ENCODE measurements at places on chromosomes 12 and 14.

DNA sequence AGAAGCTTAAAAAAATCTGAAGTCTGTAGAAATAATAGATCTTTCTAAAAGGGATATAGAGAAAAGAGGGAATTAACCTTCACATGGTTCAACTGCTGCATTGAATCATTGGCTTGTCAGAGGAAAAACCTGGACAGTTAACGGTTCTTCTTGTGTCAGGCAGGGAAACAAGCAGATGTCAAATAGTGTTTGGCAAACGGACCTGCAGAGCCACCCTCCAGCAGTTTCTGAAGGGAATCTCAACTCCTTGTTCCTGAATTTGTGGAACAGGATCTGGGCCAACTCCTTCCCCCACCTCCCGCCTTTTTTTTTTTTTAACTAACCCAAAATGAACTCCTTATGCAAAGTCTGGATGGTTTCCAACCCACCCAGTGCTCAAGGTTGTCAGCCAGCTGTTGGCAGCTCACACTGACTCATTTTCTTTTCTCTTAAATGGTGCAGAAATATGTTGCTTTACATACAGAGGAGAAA lies 187.3 kb downstream of the CAND1 start:
- DNase-seq = peak; percentile 8

DNA sequence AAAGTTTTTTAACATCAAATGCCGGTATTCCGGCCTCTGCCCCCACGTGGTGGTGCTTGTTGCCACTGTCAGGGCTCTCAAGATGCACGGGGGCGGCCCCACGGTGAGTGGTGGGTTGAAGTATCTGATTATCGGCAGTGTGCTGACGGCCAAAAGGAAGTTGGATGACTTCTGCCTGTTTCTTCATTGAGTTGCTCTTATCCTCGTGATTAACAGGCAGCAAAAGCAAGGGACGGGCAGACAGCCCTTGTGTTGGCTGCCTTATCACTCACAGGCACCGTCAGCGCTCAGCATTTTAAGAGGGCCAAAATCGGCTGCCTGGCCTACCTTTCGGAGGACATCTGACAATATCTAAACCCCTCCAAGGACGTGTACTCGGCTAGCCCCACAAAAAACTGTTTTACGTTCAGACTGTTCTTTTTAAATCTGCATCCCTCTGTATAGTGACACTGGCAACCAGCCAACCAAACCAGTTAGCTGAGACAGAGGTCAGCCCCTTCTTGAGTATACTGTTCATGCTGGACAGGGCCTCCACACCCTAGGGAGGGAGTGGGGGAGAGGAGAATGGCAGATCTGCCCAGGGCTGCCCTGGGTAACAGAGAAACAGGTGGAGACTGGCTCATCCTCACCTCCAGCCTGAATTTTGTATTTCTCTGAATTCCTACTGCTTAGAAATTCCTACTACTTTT lies 22.9 kb upstream of the AKAP5 start:
- DNase-seq = no peak

DNA sequence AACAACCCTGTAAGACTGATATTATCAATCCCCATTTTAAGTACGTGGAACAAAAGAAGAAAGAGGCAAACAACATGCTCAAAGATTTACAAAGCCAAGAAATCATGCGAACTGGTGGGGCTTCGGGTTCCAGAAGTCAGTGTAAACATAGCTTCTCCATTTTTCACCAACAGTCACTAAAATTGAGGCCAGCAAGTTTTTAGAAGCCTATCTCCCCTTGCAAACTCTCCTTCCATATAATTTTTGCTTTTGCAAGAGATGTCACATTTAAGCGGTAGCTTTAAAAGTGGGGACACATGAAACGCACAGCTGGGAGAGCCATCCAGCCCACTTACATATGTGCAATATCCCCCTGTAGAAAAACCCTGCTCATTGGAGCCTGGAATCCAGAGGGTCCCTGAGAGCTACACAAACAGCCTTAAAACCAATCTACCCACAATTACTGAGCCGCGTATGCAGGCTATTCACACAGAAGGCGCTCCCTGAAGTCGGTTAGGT lies 797 bp downstream of the SLC11A2 start:
- DNase-seq = peak; percentile 61

GRCh38 chr14:29529418-29529817 lies 398.2 kb downstream of the PRKD1 start:
- DNase-seq = no peak

DNA sequence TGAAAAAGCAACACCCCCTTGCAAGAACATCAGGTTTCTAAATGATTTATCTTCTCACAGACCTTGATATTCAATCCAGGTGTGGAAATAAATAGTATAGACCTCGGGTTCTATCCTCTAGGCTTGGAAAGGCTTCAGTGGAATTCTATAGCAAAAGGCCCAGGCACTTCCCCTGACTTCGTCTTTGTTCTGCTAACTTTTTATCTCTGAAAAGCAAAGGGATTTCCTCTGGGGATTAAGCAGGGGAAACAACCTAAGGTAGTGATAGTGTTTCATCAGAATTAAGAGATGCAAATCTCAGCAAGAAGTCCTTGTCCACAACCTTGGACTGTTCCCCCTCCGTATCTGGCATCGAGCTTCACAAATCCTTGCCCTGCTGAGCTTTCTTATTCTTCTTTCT lies 59.5 kb upstream of the DUSP6 start:
- DNase-seq = no peak

- DNase-seq = peak; percentile 31
Measured at GRCh38 chr12:31234955-31235867, 90.7 kb downstream of the SINHCAF start.

DNA sequence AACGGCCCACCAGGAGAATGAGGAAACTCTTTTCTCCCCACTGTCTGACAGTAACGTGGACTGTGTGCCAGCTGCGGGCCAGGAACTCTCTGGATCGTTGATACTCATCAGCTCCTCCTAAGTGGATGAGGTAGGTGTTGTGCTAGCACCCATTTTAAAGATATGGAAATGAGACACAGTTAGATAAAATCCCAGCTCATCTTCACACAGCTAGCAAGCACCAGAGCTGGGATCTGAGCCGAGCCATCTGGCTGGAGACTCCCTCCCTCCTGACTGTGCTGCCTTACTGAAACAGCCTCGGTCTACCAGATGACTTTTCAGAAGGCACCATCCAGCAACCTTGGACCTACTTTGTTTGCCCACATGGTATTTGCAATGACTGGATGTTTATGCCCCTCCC lies 49.2 kb downstream of the TMEM132D start:
- no peak for DNase-seq

DNA sequence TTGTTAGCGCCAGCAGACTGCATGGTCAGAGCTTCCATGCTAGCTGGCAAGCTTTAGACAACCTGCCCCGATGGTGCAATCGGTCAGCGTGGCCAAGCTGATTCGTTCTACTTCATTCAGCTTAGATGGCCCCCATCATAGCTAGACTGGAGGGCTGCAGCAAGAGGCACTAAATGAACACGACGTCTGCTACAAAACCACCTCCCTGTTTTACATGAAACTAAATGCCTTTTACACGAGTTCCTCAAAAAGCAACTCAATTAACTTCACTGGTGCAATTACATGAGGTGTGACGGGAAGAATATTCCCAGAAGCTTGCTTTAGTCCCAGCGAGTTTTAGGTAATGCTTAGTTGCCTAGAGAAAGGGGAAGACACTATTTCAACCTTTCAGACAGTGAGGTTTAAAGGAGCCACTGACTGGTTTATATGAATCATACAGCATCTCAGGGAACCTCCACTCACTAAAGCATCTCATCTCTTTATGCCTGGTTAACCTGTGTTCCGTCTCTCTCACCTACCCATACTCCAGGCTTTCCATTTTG lies 8.4 kb downstream of the NIN start:
- DNase-seq = no peak

Measured in midbrain (tissue), 1 donor.